Esophagus (tissue), 2 donors: ENCODE measurements at places on chromosomes 16 and 17. TPM values are rescaled to one million over a fixed set of nuclear protein-coding genes. Genes with fewer than 3 reads are reported as not detected.

TEKT3 gene
- 0.21 TPM for polyA plus RNA-seq

NEUROD2 gene
- 0.02 TPM for polyA plus RNA-seq

SDR42E2 gene
- polyA plus RNA-seq: 0.04 TPM

ABCA9 gene
- 2.2 TPM for polyA plus RNA-seq

TBC1D3I gene
- polyA plus RNA-seq: 0.14 TPM

GJD3 gene
- polyA plus RNA-seq: 0.68 TPM

ABCC11 gene
- polyA plus RNA-seq: 0.08 TPM

ITGAD gene
- not detected for polyA plus RNA-seq

TMED6 gene
- not detected for polyA plus RNA-seq

LYRM9 gene
- polyA plus RNA-seq: 2.5 TPM

GNG13 gene
- not detected for polyA plus RNA-seq

FBXO39 gene
- polyA plus RNA-seq: 0.28 TPM

DNAH9 gene
- 0.12 TPM for polyA plus RNA-seq

PLLP gene
- 28.0 TPM for polyA plus RNA-seq

ALDH3A2 gene
- polyA plus RNA-seq: 106 TPM

KRTAP16-1 gene
- polyA plus RNA-seq: not detected

PTGES3L gene
- 0.94 TPM for polyA plus RNA-seq

KIF1C gene
- polyA plus RNA-seq: 71.6 TPM

AANAT gene
- not detected for polyA plus RNA-seq

MRC2 gene
- 54.6 TPM for polyA plus RNA-seq

CWC25 gene
- polyA plus RNA-seq: 15.2 TPM

GPR142 gene
- 0.09 TPM for polyA plus RNA-seq

HBQ1 gene
- not detected for polyA plus RNA-seq

APOBR gene
- 1.2 TPM for polyA plus RNA-seq

CDH8 gene
- 0.14 TPM for polyA plus RNA-seq

HDAC5 gene
- 45.7 TPM for polyA plus RNA-seq

HOXB9 gene
- 0.02 TPM for polyA plus RNA-seq

ERCC4 gene
- 1.0 TPM for polyA plus RNA-seq

PRR35 gene
- polyA plus RNA-seq: 0.24 TPM

DHRS7B gene
- 18.8 TPM for polyA plus RNA-seq

MYH8 gene
- not detected for polyA plus RNA-seq

CRYBA1 gene
- polyA plus RNA-seq: not detected

GRAP gene
- polyA plus RNA-seq: 1.2 TPM

TBC1D28 gene
- polyA plus RNA-seq: not detected

TBC1D3E gene
- polyA plus RNA-seq: not detected

DRC3 gene
- polyA plus RNA-seq: 0.72 TPM

HOXB6 gene
- polyA plus RNA-seq: 0.29 TPM

ZNF469 gene
- 0.04 TPM for polyA plus RNA-seq

LIMD2 gene
- 4.6 TPM for polyA plus RNA-seq

TNFRSF13B gene
- 0.14 TPM for polyA plus RNA-seq

SLC39A11 gene
- 10.6 TPM for polyA plus RNA-seq

NDUFB10 gene
- polyA plus RNA-seq: 160 TPM
